ENCODE measurements at places on chromosomes 1 and 21.

GRCh38 chr1:3226701-3227350 lies 157.8 kb downstream of the PRDM16 start:
- no peak for DNase-seq

- no peak for DNase-seq
These were observed 68.1 kb upstream of the RRP15 start for GRCh38 chr1:218217040-218217439.

DNA sequence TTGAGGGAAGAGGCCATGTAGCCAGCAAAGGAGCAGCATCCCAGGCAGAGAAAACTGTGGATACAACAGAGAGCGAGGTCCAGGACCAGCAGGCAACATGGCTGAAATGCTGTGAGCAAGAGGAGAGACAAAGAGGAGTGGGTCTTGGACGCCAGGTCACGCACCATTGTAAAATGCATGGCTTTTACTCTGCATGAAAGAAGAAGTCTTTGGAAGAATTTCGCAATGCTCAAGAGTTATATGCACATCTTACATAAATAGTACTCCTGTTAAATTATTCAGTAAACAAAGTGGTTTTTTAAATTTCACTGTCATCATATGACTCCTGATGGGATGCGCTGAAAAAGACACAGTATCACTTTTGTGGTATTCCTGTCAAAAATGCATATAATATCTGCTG lies 3.5 kb downstream of the CD244 start:
- no peak for DNase-seq

DNA sequence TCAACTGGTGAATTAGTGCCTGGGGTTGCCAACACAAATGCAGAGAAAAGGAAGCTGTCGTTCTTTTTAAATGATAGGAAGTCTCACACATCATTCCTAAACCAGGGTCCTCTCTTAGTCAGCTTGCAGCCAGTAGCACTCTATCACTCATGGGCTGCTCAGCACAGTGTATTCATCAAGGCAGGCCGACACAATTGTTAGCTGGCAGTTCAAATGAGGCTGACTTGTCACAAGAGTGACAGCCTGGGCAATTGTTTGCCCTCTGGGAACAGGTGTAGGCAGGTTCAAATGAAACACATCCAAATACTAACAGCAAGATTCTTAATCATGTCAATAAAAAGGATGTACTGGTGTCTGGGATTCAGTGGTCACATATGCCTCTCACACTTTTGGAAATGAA lies 76.9 kb downstream of the ERICH3 start:
- DNase-seq = no peak

DNA sequence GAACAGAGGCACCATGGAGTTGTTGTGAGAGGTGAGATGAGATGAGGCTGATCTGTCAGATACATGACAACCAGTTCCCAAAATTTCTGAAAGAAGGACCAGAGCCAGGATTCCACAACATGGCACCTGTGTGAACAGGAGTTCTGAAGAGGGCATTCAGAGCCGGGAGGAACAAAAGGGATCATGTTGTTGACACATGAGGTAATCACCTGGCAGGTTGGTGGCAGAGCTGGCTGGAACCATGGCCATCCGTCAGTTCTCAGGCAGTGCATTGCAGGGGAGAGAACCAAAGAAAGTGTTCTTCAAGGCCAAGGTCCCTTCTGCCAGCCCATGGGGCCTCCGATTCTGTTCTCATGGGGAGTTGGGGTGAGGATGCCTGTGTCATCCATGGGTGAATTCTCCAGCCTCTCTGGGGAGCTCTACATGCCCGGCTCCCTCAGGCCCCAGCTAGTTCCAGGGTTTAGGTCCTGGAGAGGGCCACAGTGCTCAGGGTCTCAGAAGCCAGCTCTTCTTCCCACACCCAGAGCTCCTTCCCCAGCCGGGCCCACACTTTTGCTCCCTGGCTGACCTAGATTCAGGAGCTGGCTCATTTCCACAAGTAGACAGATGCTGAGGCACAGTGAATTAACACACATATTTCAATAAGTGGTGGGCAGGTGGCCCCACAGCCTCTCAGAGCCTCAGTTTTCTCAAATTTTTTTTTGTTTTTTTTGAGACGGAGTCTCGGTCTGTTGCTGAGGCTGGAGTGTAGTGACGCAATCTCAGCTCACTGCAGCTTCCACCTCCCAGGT lies 49.1 kb upstream of the CTPS1 start:
- no peak for DNase-seq

DNA sequence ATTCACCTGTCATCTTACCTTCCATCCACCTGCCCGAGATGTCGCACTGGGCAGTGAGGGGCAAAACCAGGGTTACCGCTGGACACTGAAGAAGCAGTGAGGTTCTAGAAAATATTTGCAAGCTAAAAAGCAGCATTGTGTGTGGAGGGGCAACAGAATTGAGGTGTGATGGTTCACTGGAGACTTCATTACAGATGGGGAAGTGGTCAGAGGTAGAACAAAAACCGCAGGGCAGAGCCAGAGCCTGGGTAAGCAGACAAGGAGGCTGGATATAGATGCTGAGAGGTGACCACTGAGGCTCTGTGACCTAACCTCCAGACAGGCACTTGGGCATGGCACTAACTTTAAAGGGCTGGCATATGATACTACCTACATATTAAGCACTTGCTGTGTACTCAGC lies 363.9 kb upstream of the PROX1 start:
- DNase-seq = no peak

DNA sequence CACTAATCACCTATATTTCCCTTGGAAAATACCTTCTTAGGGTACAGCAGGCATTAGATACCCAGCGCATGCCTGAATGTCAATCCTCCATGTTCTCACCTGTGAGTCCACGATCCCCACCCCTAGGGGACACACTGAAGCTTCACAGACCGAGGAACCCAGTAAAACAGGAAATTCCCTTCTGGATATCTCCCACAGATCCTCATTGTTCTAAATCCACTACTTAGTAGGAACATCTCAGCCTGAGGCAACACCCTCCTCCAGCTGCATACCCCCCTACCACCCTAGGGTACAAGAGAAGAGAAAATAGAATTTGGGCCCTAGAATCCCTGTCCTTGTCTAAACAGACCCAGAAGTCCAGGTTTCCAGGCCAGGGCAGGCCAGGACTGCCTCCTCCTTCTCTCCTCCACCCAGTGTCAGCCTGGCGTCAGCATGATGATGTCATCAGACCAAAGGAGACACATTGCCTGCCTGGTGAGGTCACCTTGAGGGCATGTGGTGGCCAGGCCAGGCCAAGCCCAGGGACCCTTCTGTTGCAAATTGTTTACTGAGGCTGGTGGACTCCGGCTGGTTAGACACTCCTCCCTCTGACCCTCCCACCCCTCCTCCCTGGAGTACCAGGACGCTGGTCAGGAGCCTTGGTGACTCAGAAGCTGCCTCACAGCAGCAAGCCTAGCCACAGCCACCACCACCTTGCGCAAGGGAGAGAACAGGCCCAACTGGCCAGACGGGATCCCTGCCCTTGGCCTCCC lies 6.2 kb downstream of the NECTIN4 start:
- DNase-seq = no peak

DNA sequence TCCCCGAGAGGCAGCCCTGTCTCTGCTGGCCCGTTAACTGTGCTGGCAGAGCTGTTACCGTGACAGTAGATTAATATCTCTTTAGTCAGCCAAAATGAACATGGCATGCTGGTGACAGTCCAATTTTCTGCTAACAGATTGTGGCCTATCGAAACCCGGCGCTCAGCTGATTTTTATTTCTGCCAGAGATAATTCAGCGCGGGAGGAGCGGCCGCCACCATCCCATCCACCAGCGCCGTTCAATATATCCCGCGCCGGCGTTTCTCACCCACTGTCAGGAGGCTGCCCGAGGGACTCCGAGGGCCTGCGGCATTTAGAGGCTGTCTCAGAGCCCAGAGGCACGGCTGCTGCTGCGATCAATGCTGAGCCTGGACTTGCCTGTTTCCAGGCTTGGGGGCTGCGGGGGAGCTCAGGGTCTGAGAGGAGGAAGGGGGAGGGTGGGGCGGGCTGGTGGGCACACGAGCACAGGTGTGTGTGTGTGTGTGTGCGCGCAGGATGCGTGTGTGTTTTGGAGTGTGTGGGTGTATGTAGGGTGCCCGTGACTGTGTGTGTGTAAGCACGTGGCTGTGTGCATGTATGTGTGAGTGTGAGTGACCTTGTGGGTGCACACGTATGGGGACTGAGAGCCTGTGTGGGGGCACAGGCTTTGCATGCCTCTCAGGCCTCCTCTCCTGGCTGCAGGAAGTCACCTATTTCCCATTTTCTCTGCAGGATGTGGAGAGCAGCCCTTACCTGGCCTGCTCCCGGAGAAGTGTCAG lies 109.7 kb upstream of the ACTRT2 start:
- no peak for DNase-seq

GRCh38 chr1:240962086-240962485 lies 350.1 kb upstream of the GREM2 start:
- no peak for DNase-seq

GRCh38 chr1:43063394-43064219 lies 104.9 kb upstream of the SLC2A1 start:
- no peak for DNase-seq

- DNase-seq = no peak
These were observed 29.1 kb downstream of the NTPCR start for GRCh38 chr1:232979558-232979957.

DNA sequence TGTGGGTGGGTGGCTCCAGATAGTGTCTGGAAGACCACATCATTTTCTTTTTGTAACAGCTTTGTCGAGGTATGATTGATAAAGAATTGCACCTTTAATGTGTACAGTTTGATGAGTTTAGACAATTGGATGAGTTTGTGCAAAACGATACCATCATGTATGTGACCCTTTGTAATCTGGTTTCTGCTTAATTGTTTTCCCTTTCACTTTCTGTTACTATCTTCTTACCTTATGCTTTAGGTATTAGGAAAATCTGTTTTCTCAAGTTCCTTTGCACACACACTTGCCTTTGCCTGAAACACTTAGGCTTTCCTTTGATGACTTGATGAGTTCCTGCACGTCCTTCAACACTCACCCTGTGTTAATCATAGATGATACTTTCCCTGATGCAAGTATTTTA lies 6.8 kb downstream of the OR10Z1 start:
- DNase-seq = no peak

- no peak for DNase-seq
These were observed 398.7 kb downstream of the BRINP2 start for GRCh38 chr1:177569476-177569875.

GRCh38 chr1:243230914-243231313 lies 24.2 kb downstream of the CEP170 start:
- no peak for DNase-seq
